ENCODE measurements at places on chromosomes 7 and 10. TPM values are rescaled to one million over a fixed set of nuclear protein-coding genes. Genes with fewer than 3 reads are reported as not detected.

Gene SMO
- 3.6 TPM for total RNA-seq

- no peak for DNase-seq
Measured at GRCh38 chr10:4820804-4821401, 5.1 kb upstream of the AKR1E2 start.

DNA sequence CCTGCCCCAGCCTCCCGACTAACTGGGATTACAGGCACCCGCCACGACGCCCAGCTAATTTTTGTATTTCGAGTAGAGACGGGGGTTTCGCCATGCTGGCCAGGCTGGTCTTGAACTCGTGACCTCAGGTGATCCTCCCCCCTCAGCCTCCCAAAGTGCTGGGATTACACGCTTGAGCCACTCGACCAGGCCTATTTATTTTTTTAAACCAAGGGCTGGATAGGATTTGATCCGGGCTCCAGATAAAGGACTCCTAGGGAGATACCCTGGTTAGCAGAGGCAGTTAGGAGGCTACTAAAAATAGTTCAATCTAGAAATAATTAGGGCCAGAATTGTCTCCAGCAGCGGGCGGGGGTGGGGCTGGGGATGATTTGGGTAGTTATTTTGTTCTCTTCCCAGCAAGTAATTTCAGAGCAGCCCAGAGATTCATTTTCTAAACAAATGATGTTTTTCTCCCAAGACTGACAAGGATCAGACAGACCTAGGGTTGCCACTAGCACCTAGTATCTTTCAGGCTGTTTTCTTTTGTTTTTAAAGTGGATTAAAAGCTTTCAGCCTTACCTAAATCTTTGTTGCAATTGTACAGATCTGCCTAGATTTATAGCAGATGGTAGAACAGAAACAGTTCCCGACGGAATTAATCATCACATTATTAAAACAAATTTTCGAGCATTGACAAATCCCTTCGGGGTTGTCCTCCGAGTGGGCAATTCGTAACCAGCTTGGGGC, 859 bp upstream of the SMC3 start:
- no peak for DNase-seq

DNA sequence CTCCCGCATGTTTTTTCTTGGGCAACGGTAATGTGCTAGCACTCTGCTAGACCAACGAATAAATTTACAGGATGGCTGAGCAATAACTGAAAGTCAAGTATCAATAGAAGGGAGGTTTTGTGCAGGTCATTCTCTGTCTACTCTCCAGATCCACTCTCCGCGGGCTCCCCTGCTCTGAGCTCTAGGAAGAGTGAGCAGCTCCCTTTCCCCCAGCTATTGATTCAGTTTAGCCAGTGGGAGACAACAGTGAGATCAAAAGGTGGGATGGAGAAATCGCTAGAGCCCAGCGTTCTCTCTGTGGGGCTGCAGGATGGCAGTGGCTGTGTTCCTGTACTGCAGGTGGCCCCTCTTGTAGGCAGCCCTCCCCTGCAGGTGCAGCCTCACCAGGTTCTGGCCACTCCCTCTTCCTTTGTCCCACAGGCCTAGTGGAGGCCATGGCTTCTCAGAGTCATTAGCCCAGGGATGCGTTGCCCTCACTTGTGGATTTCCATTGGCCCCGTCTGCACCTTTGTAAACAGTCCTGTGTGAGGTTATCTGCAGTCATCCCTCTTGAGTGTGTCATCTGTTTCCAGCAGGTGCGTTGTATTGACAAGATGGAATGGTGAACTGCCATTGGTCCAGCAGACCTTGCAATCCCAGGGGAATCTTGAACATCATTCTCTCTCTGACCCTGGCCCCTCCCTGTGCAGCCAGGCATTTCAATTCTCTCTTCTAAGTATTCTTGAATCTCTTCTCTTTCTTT, 11.1 kb downstream of the MSRB2 start:
- no peak for DNase-seq

Gene CH25H
- 1.3 TPM for total RNA-seq

Gene CPA1
- 4.8 TPM for total RNA-seq

Gene BICC1
- 2.5 TPM for total RNA-seq

Gene LLCFC1
- total RNA-seq = not detected

Data from left colon (tissue), 2 donors.